ENCODE measurements at places on chromosomes 5 and 9.

DNA sequence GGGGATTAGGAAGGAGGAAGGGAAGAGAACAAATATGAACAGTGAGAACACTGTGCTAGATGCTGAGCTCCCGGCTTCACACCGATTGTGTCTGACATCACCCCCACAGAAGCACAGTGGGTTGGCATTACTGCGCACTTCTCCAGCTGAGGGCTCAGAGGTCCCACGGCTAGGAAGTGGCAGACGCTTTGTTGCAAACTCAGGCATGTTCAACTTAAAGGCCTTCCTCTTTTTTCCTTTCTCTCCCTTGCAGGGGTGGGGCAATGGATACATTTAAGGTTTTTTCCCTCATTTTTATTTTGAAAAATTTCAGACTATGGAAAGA lies 15.5 kb upstream of the SHB start:
- DNase-seq, result no peak

GRCh38 chr9:88782931-88783710 lies 208.1 kb upstream of the S1PR3 start:
- no peak for DNase-seq

DNA sequence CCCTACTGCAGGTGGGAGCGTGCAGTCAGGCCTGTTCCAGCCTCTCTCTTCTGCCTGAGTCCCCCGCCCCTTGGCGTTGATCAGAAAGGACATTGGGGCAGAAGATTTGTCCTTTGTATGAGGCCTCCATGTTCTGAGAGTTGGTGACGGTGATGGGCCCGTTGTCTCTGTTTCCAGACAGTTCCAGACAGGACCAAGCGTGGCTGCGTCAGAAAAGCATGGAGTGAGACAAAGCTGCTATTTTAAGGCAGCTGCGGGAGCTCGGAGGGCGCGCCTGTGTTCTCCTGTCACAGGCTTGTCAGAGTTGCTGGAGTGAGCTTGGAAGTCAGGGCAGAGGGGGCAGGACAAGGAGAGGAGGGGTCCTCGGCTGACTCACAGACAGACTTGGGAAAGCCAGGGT lies 32.1 kb upstream of the SH3PXD2B start:
- no peak for DNase-seq

GRCh38 chr9:123329329-123329955 lies 26.6 kb upstream of the CRB2 start:
- peak; percentile 51 for DNase-seq

DNA sequence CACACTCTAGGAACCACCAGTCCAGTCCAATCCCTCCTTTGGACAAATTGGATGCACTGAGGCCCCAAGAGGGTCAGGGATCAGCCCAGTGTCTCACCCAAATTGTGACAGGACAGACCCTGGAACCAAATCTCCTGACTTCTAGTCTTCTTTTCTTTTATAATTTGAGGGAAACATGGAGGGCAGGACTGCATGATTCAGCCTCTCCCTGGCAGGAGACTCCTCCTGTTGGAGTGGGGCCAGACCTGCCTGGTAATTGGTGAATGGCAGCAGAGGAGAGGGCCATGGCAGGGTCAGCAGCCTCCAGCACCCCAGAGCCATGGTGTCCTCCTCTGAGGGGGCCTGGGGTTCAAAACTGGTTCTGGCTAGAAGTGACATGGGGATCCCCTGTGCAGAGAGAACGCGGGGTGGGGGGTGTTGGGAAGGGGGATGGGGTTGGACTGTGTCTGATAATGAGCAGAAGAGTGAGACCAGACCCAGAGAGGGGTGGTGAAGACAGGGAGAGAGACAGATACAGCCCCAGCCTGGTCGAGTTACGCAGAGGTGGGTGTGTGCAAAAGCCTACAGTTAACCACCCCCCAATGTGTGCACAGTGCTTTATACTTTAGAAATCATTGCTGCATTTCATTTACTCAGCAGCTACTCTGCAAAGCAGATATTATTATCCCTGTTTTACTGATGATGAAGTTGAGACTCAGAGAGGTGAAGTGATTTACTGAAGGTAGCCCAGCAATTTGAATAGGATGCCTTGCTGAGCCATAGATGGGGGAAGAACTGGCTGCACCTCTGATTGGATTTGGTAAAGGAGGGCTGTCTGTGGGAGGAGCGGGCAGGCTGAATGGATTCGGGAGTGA lies 3.8 kb upstream of the SYNPO start:
- no peak for DNase-seq

DNA sequence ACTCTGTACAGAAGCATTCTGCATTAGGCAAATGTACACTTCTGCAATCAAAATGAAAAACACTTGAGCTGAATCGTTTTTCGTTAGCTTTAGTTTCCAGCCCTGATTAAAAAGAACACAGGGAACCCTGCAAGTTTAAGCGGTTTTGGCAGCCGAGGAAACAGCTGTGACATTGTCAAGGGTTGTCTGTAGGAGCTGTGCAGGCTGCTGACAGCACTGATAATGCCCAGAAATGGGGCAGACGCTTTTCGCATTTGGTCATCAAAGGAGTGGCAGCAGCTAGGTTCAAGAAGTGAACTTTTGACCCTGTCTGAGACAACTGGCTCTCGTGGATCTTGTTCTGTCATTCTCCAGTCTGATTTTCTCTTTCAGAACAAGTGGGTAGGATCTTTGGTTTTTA lies 165.6 kb upstream of the CCDC152 start:
- DNase-seq, result no peak

DNA sequence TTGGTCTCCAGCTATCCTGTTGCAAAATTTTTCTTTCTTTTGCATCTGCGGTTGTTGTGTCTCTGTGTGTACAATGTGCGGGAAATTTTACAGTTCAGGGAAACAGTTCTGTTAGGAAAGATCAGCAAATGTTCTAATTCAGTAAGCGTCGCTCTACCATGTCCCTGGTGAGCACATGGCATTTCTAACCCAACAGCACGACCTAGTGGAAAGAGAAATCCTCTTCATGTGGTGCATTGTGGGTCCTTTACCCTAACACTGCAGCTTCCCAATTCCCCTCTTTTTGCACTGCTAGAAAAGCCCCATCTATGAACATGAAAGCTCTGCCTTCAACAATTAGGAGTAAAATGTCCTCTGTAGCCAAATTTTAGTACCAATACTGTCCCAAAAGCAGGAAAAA lies 974.2 kb upstream of the CDH9 start:
- DNase-seq, result no peak

DNA sequence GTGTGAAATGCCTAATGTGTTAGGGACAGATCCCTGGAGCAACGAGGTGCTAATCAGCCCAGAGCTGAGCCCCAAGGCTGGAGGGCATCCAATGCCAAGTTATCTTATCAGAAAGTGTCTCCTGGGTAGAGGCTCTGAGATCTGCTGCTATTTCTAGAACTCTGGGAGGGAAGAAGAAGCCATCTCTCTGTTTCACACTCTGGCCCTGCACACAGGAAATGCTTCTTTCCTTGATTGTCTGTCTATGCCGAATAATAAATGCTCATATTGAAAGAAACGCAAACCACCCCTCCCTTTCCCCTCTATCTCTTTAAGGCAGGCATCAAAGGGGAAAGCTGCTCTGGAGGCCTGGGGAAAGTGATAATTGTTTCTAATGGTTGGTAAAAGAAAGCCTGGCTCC lies 166.7 kb downstream of the PAPPA start:
- DNase-seq, result peak; percentile 78

DNA sequence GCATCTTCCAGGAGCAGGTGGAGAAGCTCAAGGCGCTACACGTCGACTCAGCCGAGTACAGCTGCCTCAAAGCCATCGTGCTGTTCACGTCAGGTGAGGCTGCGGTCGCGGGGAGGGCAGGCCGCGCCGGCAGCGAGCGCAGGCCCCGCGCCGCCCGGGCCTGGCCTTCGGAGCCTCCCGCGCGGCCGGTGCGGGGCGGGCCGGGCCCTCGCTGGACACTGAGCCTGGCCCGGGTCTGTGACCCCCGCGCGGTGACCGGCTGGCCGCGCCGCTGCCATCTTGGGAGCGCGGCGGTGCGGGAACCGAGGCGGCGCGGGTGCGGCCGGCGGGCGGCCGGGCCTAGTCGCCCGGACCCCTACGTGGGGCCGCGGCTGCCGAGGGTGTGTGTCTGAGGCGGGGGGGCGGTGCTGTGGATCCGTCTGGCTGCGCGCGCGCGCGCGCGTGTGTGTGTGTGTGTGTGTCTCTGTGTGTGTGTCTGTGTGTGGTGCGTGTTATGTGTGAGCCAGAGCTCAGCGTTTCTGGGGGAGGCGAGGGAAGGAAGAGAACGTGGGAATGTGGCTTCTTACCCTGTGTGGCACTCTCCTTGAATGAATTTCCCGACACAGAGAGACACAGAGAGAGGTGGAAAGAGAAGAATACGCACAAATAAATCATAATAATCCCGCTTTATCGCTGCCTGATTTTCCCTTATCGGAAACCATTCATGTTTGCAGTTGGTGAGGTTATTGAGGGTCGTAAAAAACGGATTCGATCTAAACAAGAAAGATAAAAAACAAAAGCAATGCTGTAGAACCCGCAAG lies 5.5 kb downstream of the NR2F1 start:
- no peak for DNase-seq

- DNase-seq, result no peak
These were observed 39.4 kb upstream of the STARD4 start for GRCh38 chr5:111551569-111552275.

DNA sequence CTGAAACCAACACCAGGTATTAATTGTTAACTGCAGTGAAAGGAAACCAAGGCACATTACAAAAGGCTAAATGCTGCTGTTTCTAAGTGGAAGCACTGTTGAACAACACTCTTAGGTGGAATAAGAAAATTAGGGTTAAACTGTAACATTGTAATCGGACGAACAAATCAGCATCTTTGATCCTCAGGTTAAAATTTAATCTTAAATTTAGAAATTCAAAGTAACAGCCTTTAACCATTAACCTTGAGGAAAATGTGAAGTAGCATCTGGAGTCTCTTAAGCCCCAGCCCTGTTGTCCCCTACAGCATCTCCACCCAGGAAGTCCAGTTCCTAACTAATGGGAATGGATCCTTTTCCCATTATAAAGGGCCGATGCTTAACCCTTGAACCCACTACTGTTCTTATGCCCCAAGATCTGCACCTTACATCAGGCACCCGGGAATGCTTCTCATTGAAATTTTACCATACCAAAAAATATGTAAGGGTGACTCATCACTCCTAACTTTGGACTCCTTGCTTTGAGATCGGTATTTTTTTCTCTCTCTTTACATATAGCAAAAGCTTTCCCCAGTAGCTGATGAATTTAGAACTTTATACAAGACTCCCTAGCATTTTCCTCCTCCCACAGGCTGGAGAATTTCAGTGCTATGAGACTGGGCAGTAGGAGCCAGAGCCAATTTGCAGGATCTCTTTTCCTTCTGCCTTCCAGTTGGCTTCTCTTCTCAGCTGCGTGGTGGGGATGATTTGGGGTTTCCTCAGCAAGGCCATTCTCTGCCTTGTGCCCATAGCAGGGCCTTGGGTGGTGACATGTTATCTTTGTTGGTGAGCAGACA lies 32.0 kb upstream of the ITGA2 start:
- no peak for DNase-seq

DNA sequence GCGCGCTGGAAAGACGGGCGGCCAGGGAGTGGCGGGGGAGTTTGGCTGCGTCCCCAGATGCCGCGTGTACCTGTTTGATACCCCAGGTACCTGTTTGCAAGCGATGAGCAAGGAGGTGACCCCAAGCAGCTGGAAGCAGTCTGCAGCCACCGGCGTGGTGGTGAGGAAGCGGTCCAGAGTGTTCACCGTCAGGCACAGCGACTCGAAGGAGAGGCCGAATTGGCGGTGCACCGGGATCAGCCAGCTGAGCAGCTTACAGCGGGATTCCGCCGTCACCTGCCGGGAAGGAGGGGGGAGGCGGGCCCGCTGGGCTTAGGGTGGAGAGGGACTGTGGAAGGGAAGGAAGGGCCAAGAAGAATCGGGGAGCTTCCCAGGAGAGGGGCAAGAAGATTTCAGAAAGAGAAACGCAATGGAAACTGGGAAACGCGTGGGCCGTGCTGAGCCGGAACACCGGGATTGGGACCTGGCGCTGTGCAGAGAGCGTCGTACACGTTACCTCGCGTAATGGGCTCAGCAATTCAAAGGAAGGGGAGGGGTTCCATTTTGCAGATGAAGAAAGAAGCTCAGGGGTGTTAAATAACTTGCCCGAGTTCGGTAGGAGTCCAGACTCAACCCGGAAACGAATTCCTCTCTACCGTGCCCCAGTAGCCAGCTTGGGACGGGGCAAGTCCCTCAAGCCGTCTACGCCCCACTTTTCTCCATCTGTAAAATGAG lies 980 bp downstream of the CCNO start:
- no peak for DNase-seq

GRCh38 chr5:157860898-157861890 lies 2.2 kb upstream of the CLINT1 start:
- no peak for DNase-seq

DNA sequence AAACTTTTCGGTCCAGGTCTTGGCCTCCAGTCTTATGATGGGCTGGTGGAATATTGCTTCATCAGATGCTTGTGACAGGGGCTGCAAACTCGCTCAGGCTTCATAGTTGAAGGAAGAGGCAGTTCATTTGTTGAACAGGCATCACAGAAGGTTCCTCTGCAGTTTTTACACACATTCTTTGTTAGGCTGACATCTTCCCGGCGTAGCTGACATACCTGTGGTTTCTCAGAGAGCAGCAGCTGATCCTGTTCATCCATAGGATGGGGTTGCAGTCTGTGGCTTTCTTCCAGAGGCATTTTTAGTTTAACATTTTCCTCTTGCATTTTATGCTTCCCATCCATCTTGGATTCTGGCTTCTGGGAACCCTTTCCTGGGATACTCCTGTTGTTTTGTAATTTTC lies 1255.2 kb downstream of the EFNA5 start:
- DNase-seq, result no peak
